ENCODE measurements at places on chromosomes 7 and 10. TPM values are rescaled to one million over a fixed set of nuclear protein-coding genes. Genes with fewer than 3 reads are reported as not detected.

The BAMBI gene
- total RNA-seq, result 2.5 TPM

- DNase-seq, result no peak
Measured at GRCh38 chr7:72298091-72298490, 114.0 kb downstream of the CALN1 start.

GRCh38 chr7:149330914-149331567 lies 69.0 kb downstream of the ZNF783 start:
- no peak for DNase-seq

DNA sequence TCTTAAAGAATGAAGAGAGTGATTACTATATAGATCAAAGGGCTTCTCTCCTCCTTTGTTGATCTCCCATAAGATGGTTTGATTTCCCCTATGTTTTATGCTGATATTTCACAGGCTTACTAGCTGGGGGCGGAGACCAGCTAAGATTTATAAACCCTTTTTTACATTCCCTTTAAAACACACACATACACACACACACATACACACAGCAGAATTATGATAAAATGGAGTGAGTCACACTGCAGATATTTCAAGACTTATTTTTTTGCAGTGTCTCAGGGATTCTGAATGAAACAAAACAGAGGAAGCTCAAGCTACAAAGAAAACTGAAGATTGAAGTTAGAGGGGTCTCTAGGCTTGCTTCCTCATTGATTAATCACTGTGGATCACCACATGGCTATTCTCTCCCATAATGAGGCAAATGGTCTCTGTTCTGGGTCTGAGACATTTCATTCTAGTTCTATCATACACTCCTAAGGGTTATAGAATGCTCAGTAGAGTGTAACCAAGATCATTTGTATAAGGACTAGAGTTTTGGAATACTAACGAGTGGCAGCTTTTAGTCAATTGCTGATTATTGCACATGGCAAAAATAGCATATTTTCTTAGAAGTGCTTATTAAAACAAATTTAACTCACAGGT lies 18.6 kb downstream of the INA start:
- DNase-seq, result no peak

- no peak for DNase-seq
Measured at GRCh38 chr10:98272245-98272644, 4.3 kb upstream of the LOXL4 start.

The SFXN4 gene
- total RNA-seq, result 7.8 TPM

GRCh38 chr10:32253276-32253675 lies 93.7 kb downstream of the EPC1 start:
- no peak for DNase-seq

The AKR1C4 gene
- total RNA-seq, result not detected

GRCh38 chr10:101564490-101564991 lies 23.5 kb downstream of the POLL start:
- no peak for DNase-seq

GRCh38 chr7:137976696-137977095 lies 25.2 kb downstream of the CREB3L2 start:
- no peak for DNase-seq

The MSMB gene
- not detected for total RNA-seq

- DNase-seq, result no peak
Measured at GRCh38 chr7:135994466-135995205, 17.5 kb upstream of the MTPN start.

The AMPH gene
- not detected for total RNA-seq

GRCh38 chr10:73906524-73907447 lies 4.1 kb upstream of the PLAU start:
- DNase-seq, result no peak

- DNase-seq, result no peak
Measured at GRCh38 chr7:114623146-114623545, 208.5 kb downstream of the FOXP2 start.

- DNase-seq, result no peak
Measured at GRCh38 chr10:18224626-18225445, 84.6 kb downstream of the CACNB2 start.

The CCDC172 gene
- not detected for total RNA-seq

GRCh38 chr7:16651396-16652239 lies 5.6 kb downstream of the BZW2 start:
- no peak for DNase-seq

- DNase-seq, result no peak
Measured at GRCh38 chr10:16360425-16360824, 76.4 kb upstream of the PTER start.

- no peak for DNase-seq
Measured at GRCh38 chr10:6602700-6603084, 22.6 kb upstream of the PRKCQ start.

DNA sequence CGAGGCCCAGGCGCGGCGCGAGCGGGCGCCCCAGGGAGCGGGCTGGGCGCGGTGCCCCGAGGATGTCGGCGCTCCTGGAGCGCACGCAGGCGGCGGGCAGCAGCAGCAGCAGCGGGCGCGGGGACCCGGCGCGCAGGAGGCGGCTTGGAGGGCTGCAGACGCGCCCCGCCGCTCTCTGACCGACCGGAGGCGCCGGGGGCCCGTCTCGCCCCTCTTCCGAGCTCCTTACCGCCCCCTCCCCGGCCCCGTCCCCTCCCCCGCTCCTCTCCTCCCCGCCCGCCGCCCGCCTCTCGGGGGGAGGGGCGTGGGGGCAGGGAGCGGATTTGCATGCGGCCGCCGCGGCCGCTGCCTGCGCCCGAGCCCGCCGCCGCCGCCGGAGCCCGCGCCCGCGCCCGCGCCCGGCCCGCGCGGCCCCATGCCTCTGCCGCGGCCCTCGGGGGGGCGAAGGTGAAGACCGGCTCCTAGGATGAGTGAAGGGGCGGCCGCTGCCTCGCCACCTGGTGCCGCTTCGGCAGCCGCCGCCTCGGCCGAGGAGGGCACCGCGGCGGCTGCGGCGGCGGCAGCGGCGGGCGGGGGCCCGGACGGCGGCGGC lies at the start of gene NRG3:
Gene NRG3 (plus strand): TSS at position 320 of the 592 bp plus-strand sequence.
- DNase-seq, result no peak

- no peak for DNase-seq
Measured at GRCh38 chr10:92891885-92892690, 43.8 kb downstream of the EXOC6 start.

DNA sequence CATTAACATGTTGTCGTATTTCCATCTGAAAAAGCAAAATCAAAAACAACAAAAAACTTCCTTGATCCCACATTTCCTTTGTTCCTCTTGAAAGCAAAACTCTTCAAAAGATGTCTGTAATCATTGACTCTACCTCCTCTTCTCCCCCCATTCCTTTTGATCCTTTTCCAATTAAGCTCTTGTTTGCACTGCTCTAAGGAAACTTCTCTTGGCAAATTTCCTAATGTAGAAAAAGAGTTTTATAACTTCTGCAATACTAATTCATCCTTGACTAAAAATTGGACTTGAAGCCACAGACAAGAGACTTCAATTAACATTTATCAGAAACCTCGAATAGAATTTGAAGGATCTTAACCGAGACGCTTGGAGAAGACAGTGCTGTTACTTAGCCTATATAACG lies 317.1 kb upstream of the SEMA3C start:
- no peak for DNase-seq

The CLDN3 gene
- total RNA-seq, result not detected

DNA sequence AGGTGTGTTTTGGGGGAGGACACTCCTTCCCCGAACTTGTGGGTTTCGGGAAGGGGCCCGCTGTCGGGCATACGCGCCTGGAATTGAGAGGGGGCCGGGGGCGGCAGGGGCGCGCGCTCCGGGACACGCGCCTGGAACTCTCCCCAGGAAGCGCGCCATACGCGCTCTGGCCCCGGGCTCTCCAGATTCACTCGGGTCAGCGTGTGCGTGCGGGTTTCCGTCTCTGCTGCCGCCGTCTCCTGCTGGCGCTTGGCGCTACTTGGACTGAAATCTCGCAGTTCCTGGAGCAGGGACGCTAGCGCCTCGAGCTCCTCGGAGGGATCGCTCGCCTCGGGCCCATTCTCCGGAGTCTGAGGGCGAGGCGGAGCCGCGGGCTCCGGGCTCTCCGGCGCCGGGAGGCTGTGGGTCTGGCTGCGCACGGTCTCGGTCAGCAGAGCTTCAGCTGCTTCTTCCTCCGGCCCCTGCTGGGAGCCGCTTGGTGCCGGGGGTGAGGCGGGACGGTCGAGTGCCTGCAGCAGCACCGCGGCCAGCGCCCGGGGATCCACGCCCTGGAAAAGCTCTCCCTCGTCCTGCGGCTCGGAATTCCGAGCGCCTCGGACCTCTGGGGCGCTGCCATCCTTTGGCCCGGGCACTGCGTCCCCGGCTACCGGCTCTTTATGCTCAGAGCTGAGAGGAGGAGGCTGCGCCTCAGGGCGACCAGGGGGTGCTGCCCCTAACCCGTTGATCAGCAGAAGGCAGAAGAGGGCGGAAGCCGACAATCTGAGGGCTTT lies 1.1 kb downstream of the VGF start:
- DNase-seq, result peak; percentile 47

DNA sequence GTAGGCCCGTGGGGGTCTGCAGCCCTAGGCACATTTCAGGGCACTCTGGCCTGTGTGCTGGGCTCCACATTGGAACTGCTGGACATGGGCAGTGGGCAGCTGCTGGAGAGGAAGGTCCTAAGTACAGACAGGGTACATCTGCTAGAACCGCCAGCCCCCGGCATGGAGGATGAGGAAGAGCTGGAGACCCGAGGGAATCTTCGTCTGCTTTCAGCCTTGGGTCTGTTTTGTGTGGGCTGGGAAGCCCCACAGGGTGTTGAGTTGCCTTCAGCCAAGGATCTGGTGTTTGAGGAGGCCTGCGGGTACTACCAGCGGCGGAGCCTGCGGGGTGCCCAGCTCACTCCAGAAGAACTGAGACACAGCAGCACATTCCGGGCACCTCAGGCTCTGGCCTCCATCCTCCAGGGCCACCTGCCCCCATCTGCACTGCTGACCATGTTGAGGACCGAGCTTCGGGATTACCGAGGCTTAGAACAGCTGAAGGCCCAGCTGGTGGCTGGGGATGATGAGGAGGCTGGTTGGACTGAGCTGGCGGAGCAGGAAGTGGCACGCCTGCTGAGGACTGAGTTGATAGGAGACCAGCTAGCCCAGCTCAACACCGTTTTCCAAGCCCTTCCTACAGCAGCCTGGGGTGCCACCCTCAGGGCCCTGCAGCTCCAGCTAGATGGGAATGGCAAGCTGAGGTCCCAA lies 1.4 kb downstream of the HPS6 start:
- DNase-seq, result peak; percentile 31

GRCh38 chr7:131357282-131357880 lies 29.7 kb downstream of the MKLN1 start:
- DNase-seq, result no peak

The TSPAN33 gene
- total RNA-seq, result 3.6 TPM

- no peak for DNase-seq
Measured at GRCh38 chr10:70742537-70743429, 42.4 kb downstream of the TBATA start.

DNA sequence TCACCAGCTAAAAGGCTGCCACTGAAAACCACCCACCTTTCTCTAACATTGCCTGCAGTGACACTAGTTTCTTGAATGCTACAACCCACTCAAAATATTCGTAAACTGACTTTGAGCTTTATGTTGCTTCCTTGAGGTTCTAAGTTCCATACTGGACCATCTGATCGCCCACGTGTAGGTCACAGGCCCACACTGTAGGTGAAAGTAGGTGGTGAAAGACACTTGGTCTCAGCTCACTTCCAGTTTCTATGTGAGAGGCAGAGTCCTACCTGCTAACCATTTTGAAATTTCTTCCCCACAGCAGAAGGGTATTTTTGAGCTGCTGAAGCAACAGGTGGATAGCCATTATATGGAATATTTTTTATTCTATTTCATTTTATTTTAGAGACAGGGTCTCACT lies 97.3 kb downstream of the MYO3A start:
- no peak for DNase-seq

GRCh38 chr7:92330835-92331438 lies 85.2 kb downstream of the ANKIB1 start:
- DNase-seq, result no peak

- no peak for DNase-seq
Measured at GRCh38 chr10:104415526-104416165, 62.0 kb downstream of the CFAP58 start.
